Fibroblast of mammary gland (primary cell): ENCODE measurements at places on chromosomes 4 and X.

DNA sequence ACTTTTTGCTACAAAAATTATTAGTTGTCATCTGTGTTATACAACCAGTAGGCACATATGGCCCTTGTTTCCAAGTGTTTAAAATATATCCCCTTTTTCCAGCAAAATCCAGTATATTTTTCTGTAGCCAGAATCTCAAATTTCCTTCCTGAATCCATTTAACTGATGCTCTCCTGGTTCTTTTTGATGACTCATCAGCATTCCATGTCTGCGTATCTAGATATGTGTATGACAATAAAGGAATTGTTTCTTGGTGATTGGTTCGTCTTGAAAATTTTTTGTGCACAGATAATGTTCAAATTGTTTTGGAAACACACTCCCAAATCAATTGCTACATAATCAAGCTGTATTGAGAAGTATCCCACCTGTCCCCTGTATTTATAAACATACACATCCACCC lies 98.3 kb downstream of the ITM2A start:
- peak; percentile 7 for DNase-seq

- no peak for DNase-seq
Observed at GRCh38 chr4:87005690-87006425, 71.0 kb downstream of the AFF1 start.

GRCh38 chr4:73871511-73872310 lies 2.5 kb downstream of the CXCL1 start:
- no peak for DNase-seq

GRCh38 chrX:25028726-25029125 lies 13.0 kb upstream of the ARX start:
- peak; percentile 66 for DNase-seq

DNA sequence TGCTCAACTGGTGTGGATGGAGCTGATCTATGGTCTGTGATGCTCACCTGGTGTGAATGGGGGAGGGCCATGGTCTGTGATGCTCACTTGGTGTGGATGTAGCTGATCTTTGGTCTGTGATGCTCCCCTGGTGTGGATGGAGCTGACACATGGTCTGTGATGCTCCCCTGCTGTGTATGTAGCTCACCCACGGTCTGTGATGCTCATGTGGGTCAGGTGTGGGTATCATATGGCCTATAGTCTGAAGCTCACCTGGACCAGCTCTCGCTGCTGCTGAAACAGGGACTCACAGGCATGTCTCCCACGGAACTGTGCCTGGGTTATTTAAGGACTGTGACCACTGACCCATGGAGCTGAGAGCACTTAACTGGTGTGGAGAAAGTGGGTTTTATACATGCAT lies 109.7 kb downstream of the CRLF2 start:
- no peak for DNase-seq

- peak; percentile 96 for DNase-seq
Observed at GRCh38 chr4:113958766-113959538, 20.5 kb downstream of the ARSJ start.

- DNase-seq = peak; percentile 25
Observed at GRCh38 chr4:120683897-120684540, 238.5 kb downstream of the PRDM5 start.

DNA sequence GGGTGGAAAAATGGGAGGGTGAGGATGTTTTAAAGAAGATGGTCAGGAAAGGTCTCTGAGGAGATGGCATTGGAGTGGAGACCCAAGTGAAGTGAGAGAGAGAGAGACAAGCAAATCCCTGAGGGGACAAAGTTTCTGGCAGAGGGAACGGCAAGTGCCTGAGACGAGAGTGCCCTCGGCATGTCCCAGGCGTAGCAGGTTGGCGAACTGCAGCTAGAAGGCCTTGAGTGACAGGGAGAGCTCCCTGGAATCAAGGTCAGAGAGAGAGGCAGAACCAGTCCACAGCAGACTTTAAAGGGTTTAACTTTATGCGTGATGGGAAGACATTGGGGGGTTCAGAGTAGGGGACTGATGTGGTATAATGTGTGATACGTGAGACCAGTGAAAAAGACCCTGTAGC lies 150.2 kb upstream of the HAND2 start:
- DNase-seq = no peak

DNA sequence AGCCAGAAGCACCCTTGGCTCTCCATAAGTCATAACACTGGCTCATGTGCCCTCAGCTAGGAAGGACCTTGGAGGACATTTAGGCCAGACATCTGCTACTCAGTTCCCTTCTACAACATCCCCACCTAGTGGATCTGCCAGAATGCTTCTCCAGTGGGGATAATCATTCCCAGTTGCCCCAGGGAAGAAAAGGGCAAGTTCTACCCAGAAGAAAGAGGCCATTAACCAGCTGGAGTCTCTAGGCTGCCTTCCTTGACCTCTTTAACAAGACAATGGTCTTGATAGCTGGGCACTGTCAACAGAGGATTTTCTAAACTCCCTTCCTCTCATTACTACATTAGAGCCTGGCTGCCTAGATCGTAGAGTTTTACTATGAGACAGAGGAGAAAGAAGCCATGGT lies 42.0 kb downstream of the LGI2 start:
- DNase-seq = peak; percentile 62

GRCh38 chrX:1835056-1835455 lies 220.2 kb downstream of the ASMT start:
- DNase-seq = no peak

- peak; percentile 53 for DNase-seq
Observed at GRCh38 chrX:111168314-111168713, 72.3 kb downstream of the PAK3 start.

DNA sequence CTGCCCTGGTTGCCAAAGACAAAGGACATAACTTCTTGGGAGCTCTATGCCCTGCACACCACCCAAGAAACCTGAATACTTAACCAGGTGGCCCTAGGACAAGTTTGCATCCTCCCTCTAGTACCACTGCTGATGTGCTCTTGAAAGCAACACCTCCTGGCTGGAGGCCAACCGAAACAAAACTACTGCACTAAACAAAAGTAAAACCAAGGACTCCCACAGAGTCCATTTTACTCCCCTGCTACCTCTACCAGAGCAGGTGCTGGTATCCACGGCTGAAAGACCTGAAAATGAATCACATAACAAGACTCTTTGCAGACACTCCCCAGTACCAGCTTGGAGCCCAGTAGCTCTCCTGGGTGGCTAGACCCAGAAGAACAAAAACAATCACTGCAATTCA lies 941.8 kb downstream of the RAPGEF2 start:
- DNase-seq = no peak

DNA sequence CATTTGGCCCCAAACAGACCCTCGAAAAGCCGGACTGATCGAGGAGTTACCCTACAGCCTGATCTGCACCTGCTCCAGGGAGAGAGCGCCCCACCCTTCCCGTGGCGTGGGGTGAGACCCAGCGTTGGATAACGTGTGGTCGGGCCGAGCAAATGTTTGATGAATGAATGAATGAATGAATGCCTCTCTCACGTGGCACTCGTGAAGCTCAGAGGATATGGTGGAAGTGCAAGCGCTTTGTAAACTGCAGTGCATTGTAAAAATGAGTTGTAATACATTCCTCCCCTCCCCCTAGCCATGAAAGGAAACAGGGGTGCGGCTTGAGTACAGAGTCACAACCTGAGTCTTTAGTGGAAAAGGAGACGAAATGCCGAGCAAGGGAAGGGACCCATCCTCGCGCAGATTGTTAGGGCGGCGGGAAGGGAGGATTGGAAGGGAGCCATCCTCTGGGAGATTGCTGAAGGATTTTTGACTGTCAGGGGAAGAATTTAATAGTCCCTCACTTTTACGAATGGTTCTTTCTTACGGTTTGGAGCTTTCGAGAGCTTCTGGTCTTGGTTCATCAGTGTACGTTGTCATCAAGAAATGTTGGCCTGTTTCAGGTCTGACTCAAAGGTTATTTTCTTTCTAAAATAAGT lies 772 bp upstream of the FBXW7 start:
- peak; percentile 45 for DNase-seq

- peak; percentile 91 for DNase-seq
Observed at GRCh38 chr4:168449719-168450452, 30.4 kb downstream of the DDX60L start.

GRCh38 chrX:33357606-33358005 lies 146.3 kb upstream of the DMD start:
- no peak for DNase-seq

DNA sequence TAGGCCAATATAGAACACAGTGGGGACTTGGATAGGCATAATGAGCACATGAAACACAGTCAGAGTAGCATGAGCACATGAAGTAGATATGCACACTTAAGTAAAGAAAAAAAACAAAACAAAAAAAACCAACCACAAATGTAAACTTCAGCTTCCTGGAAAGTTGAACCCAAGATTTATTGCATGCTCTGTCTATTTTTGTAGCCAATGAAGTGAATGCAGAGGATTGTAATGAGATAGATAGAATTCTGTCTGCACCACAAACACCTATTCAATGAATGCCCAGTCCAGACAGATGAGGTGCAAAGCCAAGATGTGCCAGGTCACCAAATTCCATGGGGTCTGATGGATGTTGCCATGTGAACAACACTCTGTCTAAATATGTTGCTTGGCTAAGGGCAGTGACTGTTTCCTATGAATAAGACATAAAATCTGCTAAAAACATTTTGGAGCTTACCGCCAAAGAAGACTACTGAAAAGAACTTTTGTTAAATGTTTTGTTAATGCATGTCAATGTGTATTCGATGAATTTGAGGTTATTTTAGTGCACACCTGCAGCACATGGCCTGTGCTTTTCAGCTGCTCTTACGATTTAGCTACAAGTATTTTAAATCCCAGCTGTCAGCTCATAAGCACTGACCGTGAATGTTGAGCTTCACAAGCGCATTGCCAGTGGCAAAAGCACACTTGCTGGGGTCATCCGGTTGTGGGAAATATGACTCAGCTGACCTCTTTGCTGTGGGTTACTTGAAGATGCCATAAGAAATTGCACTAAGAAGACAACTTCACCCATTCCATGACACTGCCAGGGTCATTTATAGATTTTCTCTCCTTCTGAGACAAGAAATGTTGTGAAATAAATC lies 374.8 kb upstream of the GNPDA2 start:
- no peak for DNase-seq

- DNase-seq = no peak
Observed at GRCh38 chrX:114962209-114962608, 55.2 kb downstream of the IL13RA2 start.

DNA sequence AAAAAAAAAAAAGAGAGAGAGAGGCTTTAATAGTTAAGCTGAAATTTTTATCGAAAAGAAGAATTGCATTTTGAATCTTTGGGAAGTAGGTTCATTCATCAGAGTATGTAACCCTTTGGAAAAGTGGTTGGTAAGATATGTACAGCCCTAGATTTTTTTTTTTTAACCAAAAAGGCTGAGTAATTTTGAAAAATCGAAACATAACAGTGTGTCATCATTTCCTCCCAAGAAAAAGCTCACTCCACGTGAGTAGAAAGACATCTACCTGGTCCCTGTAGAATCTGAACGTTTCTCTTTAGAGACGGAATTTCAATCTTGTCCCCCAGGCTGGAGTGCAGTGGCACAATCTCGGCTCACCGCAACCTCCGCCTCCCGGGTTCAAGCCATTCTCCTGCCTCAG lies 16.2 kb downstream of the SHOX start:
- DNase-seq = no peak

GRCh38 chrX:997631-998137 lies 214.8 kb downstream of the CRLF2 start:
- no peak for DNase-seq

- DNase-seq = no peak
Observed at GRCh38 chr4:794900-795725, 30.8 kb downstream of the CPLX1 start.

DNA sequence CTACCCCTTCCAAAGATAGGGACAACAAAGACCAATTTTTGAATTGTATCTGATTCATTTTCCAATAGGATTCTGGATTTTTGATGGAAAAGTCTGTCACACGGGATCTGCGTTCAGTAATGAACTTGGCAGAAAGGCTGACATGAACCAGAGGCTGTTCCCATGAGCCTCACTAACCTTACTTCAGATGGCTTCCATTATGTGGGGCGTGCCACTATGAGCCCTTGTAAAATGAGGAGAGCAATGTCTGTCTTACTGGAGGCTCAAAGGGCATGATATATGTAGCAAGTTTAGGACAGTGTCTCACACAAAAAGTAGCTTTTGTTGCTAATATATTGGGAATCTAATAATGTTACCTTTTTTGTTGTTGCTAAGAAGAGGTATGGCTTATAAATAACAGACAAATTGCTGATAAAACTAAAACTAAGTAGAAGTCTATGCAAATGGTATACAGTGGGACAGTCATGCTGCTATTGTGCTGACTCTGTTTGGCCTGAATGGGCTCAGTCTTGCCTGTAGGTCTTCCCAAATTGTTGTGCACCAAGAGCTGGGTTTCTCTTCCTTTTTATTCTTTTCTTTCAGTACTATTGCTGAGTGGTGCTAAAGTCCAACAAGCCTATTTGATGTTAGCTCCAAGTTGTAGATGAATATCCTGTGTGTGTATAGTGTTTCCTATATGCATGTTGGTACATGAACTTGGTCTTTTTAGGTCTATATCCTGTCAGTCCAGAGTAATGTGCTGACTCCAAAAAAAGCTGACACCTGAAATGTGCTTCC lies 132.1 kb downstream of the SPRY1 start:
- no peak for DNase-seq

GRCh38 chrX:110847334-110847733 lies 51.7 kb upstream of the CHRDL1 start:
- DNase-seq = peak; percentile 75

DNA sequence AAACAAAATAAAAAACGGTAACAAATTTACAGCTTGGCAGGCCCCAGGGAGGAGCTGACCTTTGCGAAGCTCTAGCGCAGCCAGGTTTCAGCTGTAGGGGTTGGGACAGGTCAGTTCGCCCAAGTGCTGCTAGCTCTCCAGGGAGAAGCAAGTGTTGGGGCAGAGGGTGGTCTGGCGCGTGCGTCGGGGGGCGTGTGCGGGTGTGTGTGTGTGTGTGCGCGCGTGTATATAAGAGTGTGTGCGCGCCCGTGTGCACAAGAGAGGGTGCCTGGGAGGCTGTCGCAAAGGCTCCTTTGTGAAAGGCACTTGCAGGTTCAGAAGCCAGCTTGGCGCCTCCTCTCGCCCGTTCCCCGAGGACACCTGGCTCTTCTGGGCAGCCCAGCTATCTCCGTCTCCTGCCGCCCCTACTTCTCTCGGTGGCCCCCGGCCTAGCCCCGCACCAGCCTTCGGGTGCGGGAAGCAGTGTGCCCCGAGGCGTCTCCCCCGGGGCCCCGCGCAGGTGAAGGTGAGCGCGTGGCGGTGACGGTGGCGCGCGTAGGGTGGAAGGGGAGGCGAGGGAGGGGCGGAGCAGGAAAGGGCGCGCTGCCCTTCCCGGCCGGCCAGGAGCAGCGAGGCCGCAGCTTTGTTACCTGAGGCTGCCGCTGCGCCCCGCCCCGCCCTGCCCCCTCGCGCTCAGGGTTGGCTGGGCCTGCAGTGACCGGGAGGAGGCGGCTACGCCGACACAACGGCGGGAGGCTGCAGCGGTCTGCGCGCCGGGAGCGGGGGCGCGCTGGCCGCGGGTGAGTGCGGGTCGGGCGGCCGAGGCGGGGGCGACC lies at the start of gene FHDC1:
Gene FHDC1, plus strand, starts transcription at position 693 of the 815 bp plus-strand sequence. CDS start 6,735 bp downstream, outside the sequence.
- no peak for DNase-seq
